Posterior vena cava (tissue), 2 donors: ENCODE measurements at places on chromosomes 7 and 10.
A peak's percentile ranks its signal among the peaks of the same experiment; 100 is the strongest.

DNA sequence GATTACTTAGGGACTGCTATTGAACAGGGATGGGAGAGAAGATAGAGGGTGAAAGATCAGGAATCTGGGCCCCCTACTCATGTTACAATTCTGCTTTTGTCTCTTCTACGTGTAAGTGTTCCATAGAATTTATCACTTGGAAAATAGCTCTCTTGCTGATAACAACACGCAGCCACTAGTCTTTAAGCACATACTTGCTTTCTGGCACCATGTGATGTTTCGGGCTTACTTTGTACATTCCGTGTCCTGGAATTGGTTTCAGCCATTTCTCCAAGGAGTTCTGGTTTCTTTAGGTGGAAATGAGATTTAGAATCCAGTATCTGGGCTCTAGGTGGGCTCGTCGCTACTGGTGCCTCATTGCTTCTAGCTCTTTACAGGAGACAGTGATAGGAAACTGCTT is 59.7 kb downstream of the TFAM start:
- DNase-seq, result no peak

- no peak for DNase-seq
Observed at GRCh38 chr10:59126261-59126660, 50.2 kb upstream of the PHYHIPL start.

GRCh38 chr7:90938371-90938770 is 325.9 kb upstream of the FZD1 start:
- DNase-seq, result no peak

DNA sequence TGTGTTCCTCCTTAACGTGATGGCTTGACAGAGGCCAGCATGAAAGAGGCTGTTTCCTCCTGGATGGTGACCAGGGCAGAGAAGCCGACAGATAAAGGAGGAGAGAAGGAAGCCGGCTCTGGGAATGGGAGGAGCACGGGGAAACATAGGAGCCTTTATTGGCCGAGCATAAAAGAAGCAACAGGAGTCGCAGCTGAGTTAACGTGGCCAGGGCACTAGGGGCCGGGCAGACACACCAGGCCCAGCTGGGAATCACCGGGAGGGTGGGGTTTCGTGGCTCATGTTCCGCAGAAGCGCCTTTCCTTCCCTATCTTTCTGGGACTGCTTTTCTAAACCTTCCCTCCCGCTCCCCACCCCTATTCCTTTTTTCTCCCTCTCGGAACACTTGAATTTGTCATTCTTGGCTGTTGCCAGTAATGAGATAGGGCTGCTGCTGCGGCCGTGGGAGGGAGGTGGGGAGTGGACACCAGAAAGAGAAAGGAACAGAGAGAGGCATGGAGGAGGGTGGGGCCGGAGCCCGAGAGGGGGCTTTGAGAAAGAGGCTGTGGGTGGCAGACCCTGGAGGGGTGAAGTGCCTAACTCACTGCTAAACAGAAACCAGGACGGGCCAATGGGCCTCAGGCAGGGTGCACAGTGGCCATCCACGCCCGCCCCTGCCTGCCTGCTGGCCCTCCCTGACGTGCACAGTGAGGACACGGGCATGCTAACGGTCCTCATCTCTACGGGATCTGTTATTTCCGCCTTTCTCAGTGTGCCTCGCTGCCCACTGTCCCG is 65.2 kb downstream of the COL13A1 start:
- no peak for DNase-seq

GRCh38 chr7:112481833-112482670 is 1.3 kb downstream of the LSMEM1 start:
- DNase-seq, result peak; percentile 87

- DNase-seq, result no peak
Observed at GRCh38 chr10:18202680-18203460, 62.6 kb downstream of the CACNB2 start.

GRCh38 chr10:72330069-72330426 is 24.7 kb downstream of the DNAJB12 start:
- no peak for DNase-seq

DNA sequence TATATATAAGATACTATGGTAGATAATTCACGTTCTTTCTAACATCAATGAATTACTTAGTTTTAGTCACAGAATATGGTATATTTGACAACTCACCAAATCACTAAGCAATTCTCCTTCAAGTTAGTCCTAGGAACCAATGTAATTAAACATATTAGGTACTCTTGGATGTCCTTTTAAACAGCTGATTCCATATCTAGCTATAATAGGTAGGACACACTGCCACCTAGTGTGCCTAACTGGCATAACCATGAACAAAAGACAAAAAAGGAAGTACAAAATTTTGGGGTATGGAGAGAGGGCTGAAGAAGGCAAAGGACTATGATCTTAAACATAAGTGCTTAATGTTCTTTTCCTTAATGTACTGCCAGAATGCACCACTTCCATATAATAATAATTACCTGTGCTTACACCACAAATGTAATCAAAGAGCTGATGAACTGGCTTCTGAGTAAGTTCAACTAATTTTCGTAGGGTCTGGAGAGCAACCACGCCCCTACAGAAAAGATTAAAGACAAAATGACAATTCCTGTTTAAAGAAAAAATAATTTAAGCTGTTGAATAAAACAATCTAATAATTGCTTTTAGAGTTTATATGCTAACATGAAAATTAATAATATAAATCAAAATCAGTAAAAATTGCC is 28.7 kb downstream of the PNPLA8 start:
- DNase-seq, result no peak

DNA sequence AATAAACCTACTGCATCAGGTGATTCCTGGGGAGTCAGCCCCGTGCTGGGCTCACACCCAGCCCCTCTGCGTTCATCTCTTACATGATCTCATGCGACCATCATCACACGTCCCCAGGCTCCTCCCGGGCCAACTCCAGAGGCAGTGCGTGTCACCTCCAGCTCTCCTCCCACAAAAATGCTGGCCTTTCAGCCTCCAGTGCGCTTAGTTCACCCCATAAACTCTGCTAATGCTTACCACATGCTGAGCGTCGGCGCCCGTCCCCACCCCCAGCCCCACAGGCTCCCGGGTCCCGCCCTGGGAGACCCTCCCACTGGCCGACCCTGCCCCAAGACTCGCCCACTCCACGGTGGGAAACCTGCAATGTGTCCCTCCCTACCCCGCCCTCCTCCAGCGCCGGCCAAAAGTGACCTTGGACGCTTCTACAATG is 816 bp upstream of the SDK1 start:
- no peak for DNase-seq

GRCh38 chr7:37287131-37287855 is 161.4 kb downstream of the ELMO1 start:
- no peak for DNase-seq

DNA sequence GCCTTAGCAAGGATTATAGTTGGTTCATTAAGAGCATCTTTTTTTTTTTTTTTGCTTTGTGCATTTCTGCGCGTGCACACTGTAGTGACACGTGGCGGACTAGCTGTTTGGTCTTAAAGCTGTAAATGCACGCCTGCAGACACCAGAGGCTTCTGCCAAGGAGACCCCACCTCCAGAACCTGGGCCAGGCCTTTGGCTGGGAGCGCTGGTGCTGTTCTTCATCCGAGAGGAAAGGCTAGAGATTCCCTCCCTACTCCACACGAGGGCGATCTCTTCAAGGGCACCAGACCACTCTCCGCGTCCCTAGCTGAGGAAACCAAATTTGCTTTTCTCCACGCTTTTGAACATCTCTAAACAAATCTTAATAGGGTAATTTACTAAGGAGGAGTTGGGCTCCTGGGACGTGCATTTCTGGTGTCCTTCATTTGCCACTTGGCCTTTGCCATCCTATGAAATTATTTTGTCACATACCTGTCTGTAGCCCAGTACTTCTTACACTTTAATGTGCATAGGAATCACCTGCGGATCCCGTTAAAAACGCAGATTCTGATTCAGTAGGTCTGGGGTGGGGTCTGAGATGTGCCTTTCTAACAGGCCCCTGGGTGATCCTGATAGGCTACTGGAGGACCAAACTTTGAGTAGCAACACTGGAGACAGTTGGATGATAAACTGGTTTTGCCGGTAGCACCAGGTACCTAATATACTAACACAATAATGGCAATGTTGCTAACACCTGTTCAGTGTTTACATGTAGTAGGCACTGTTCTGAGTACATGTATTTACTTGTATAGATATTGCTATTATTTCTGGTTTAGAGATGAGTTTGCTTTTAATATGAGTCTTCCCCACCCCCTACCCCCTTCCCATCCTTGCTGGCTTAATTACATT is 1.3 kb upstream of the SLC26A5 start:
- no peak for DNase-seq

DNA sequence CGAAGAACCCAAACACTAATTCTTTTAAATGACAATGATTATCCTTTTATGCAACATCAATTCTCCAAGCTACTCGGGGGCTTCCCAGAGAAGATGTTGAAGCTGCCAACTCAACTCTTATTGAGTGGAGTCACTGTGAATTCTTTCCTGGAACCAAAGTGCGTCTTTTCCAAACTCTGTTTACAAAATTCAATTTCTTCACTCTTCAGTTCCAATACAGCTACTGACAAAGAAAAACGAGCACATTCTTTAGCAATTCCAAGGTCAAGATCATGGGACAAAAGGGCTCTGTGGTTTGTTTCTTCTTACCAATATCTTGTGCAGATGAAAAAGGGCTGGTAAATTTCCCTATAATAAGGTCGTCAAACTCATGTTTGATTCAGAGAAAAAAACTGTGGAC is 74.2 kb downstream of the FAS start:
- no peak for DNase-seq

- no peak for DNase-seq
Observed at GRCh38 chr7:124712017-124712416, 53.6 kb downstream of the GPR37 start.

GRCh38 chr10:9102026-9102425 is 1047.5 kb downstream of the GATA3 start:
- no peak for DNase-seq

DNA sequence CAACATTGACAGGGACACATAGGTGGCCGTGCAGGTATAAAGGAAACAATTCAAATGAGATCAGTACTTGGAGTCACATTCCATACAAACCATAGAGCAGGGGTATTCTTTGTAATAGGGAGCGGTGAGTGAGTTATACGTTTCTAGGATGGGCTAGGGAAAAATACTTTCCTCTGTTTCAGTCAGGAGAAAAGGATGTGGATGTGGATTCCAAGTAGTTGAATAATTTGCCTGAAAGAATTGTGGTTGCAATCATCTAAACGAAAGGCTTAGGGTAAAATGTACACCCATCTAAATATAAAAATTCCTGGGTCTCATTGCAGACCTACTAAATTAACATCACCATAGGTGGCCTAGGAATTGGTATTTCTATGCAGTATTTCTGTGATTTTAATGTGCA is 270.7 kb upstream of the IGFBP3 start:
- DNase-seq, result no peak

DNA sequence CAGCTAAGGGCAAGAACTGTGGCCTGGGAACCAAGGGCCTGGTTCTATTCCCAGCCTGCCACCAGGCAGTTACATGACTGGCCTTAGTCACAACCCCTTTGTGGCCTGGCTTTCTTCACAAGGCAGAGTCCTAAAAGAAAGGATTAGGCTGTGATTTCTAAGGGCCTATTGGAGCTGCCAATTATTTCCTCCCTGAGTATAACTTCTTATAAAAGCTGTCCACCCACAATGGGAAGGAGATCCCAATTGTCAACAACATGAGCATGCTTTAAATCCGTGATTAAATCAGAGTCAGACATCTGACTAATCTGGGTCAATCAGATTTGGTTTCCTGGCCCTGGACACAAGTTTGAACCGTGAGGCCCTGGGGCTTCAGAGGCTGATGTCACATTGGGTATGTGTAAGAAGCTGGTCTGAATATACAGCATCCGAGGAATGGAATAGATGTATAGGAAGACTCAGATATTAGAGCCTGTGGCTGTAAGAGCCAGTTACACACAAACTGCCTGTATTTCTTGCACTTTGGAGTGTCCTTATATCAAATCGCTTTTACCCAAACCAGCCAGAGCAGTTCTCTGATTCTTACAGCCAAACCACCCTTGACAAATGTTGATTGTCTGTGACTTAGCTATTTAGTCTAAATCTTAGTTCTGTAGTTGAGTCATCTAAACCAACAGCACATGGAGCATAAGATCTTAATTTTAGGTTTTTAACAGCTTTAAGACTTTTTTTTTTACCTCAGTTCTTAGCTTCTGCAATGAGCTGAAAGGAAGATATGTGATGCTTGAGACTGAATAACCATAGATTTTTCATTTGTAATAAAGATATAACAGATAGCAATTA is 61.3 kb downstream of the ABCB4 start:
- no peak for DNase-seq

DNA sequence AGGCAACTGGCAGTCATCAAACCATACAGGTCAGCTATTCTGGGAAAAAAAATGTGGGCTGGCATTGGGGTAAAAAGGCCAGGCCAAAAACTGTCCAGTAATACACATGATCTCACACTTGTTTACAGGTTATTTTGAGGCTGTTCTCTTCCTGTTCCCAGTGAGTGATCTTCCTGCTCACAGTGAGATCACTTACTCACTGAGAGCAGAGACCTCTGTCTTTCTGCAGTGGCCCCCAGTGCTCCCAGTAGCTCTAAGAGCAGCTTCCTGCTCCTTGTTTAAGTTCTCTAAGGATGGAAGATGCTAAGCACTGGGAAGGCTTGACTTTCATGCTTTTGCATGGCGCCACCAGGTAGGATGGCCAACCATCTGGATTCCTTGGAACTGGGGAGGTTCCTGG is 93.5 kb upstream of the KIAA1217 start:
- no peak for DNase-seq

DNA sequence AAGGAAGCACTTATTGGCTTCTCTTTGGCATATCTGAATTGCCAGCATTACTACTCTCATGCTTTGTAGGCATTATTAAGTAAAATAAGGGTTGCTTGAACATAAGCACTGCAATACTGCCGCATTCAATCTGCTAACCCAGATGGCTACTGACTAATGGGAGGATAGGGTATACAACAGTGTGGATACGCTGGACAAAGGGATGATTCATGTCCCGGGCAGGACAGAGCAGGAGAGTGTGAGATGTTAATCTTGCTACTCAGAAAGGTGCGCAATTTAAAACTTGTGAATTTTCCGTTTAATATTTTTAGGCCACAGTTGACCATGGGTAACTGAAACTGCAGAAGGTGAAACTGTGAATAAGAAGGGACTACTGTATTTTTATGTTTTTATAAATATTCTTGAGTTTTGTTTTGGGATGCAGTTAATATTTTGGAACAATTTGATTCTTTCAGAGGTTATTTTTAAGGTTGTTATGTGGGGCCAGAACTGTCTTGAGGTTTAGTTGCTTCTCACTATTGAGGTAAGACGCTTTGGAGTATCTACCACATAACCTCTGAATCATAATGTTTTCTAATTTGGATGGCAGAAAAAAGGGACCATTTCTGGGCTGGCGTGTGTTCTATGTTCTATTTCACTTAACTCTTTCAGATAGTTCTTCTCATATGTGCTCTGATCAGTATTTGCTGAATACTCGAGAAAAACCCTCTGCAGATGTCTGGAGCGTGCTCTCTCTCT is 75.7 kb upstream of the SYPL1 start:
- no peak for DNase-seq

DNA sequence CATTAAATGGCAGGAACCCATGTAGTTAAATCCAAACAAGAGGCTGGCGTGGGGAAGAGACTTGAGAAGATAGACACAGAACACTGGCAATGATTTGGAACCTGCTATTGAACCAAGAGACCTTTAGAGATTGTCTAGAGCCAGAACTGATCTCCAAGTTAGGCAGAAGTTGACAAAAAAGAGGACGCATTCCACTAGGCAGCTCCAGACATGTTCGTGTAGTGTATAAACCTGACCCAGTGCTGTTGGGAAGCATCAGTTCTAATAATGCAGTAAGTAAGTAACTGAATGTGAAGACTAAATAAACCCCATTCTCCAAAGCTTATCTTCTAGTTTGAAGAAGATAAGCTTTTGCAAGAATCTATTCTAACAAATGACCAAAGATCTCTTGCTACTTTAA is 50.8 kb downstream of the AP3M1 start:
- DNase-seq, result no peak
